ENCODE measurements at places on chromosomes 7 and 10.
A peak's percentile ranks its signal among the peaks of the same experiment; 100 is the strongest.

GRCh38 chr10:104450954-104451353, 97.3 kb downstream of the CFAP58 start:
- DNase-seq, result no peak

- DNase-seq, result no peak
Measured at GRCh38 chr10:36462194-36462593, 663.2 kb upstream of the ANKRD30A start.

DNA sequence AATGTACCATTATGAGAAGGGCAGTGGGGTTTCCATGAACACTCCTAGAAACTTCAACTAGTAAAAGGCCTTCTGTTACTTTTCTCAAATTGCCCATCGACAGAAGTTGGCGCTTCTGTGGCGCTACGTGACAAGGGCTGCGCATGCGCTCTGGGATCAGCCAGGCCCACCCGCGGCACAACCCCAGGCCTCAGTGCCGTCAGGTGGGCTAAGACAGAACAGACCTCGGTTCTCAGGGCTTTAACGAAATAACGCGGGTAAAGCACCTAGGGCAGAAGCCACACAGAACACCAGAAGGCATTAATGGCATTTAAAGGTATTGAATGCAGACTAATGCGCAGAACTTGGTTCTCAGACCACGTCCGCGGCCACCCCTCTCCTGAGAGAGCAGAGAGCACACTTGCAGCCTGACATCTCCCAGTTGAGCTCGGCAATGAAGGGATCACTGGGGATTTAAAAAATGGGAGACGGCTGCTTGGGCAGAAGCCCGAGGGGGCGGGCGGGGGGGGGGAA, 67.6 kb upstream of the CTNNA3 start:
- peak; percentile 77 for DNase-seq

DNA sequence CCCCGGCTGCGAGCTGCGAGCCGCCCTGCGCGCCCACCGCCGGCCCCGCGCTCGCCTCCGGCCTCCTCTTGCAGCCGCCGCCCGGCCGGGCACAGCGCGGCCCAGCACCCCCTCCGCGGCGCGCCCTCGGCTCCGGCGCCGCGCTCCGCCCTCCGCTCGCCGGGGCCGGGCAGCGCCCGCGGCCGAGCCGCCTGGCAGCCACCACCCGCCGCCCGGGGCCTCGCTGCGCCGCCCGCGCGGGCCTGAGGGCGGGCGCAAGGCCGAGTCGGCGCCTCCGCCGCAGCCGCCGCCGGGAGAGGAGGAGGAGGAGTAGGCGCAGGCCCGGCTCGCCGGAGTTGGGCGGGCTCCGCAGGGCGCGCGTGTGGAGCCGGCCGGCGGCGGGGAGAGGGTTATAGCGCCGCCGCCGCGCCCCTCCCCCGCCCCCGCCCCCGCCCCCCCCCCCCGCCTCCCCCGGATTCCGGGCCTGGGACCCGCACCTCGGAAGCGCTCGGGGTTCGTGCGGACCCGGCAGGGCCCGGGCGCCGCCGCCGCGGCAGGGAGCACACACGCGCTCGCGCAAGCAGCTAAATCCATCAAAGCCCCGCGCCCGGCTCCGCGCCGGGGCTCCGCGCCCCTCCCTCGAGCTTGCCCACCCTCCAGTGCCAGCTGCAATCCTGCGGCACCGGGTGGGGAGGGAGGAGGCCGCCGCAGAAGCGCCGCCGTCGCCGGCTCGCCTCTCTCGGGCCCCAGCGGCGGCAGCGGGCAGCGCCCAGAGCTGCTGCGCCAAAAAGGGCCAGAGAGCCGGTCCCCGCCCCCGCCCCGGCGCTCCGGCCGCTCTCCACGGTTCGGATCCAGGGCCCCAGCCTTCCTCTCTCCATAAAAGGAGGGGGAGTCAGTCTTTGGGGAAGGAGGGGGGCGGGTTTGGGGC, at the start of gene PDGFA:
PDGFA (minus strand) TSS at position 363 of the 907 bp plus-strand sequence. CDS start 845 bp downstream, outside the sequence.
- DNase-seq, result peak; percentile 63

DNA sequence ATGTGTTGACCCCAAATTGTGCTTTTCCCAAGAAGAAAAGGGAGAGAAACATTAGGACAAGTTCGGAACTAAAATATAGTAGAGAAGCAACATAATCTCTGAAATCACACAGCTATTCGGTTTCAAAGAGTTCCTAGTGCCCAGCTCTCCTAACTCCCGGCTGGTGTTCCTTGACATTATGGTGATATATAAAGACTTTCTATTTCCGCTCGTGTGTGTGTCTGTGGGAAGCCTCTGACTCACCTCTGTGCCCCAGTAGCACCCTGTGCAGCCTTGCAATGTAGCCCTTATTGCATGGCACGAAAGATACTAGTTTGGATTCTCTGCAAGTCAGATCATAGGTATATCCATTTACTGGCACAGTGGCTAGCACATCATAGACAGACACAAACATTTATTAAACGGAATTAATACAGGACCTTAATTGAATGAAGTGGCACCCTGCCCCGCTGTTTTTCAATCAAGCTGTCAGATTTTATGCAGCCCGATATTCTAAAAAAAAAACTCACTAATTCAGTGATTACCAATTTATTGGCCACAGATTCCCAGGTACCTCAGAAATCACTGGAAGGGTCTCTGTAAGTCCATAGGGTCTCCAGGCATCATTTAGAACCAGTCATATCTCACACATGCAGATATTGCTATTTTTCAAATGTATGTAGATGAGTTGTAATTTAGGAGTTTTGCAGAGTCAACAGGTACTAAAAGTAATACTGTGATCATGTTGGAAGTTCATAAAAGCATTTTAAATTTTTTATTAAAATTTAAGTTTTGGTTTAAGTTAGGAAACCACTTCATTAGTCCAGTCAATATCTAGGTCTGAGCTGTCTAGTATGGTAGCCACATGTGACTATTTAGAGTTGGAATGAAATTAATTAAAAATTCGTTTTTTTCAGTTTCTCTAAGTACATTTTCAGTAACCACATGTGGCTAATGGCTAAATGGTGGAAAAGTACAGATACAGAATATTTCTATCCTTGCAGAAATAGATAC, 43.3 kb downstream of the SFTPD start:
- no peak for DNase-seq

DNA sequence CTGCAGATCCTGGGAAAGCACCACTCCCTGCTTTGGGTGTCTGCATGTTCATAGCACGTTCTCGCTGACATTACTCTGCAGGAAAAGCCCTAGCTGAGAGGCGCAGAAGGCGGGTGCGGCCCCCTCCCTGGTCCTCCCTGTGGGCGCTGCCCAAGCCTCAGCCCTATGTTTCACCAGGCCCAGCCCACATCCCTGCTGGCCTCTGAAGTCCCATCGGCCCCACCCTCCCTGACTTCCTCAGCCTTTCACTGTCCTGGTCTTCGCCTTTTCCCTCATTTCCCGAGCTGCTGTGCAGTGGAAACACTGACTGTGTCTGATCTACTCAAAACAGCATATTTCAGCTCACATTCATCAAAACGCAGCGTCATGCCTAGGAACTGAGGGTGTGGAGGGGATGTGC, 36.3 kb upstream of the DIP2C start:
- DNase-seq, result no peak

GRCh38 chr10:44030738-44031137, 354.2 kb downstream of the CXCL12 start:
- no peak for DNase-seq

Data from A549 (cell line).